ENCODE measurements at places on chromosomes 16 and 17. TPM values are rescaled to one million over a fixed set of nuclear protein-coding genes. Genes with fewer than 3 reads are reported as not detected.

The RSKR gene
- 14.3 TPM for total RNA-seq

The PNPO gene
- total RNA-seq: 61.1 TPM

The KRTAP3-2 gene
- total RNA-seq: not detected

The CLDN6 gene
- not detected for total RNA-seq

The EPX gene
- not detected for total RNA-seq

The PAM16 gene
- 73.0 TPM for total RNA-seq

DNA sequence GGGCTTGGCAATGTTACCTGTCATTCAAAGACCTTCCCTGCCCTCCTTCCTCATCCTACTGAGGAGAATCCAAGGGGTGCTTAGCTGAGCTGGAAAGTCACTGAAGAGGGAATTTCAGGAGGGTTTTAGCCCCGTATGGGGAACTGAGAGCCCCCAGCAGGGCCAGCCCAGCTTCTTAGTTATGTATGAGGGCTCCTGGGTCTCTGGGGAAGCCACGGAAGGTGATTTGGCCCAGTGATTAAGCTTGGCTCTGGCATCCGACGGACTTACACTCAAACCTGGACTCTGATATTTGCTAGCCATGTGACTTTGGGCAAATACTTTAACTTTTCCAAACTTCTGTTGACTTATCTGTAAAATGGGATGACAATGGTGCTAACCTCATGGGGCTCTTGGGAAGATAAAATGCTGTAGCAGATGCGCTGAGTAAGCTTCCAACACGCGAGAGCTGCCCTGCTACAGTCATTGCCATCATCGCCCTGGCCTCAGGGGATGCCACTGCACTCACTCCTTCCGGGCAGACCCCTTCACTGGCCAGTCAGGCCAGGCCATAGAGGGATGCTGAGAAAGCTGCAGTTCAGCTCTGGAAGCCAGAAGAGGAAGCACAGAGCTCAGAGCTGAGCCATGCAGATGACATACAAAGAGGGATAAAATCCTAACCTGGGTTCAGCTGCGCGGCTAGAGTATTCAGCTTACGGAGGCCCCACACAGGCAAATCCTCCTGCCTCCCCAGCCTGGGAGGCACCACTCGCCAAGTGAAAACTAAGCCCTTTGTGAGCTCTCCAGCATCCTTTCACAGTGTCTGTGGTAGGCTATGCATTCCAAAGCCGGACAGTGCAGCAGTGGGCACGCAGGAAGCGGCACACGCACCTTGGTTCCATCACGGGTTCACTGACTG lies 44.9 kb upstream of the PIK3R6 start:
- H3K4me1 ChIP-seq: peaks cover 23% of the 10 kb centered on the region
- no peak for DNase-seq
- no peaks in the 10 kb centered on the region for H3K27me3 ChIP-seq
- H3K36me3 ChIP-seq: peaks cover 30% of the 10 kb centered on the region
- H3K27ac ChIP-seq: peak overlapping the region; percentile 49

DNA sequence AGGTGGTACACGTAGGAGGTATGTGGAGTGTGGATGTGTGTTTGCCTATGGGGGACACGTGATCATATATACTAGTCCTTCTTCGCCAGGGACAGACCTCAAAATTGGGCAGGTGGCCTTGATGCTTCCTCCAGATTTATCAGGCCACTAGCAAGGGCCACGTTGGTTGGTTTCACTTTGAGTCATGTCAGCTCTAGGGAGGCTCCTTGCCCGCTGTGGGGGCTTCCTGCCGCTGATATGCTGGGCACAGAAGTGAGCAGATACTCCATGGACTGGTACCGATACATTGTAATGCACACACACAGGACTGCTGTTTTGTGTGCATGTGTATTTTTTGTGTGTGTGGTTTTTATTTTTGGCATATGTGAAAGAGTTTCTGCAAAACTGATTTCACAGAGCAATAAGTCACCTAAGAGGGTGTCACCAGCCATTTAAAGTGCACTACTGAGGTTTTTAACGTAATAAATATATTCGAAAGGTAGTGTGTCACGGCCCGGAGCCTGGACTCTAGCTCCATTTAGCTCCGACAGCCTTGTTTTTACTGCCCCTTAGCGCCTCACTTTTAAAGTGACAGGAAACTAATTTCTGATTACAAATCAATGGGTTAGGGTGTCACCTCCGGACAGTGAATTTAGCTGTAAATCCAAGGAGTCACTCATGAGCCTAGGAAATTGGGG lies 605.5 kb upstream of the SALL1 start:
- peaks cover 1% of the 10 kb centered on the region for H3K27me3 ChIP-seq
- H3K36me3 ChIP-seq: no peaks in the 10 kb centered on the region
- no peak overlapping the region for H3K4me3 ChIP-seq
- no peaks in the 10 kb centered on the region for H3K4me1 ChIP-seq
- no peak for DNase-seq

GRCh38 chr17:30597776-30598288 lies 120.6 kb downstream of the GOSR1 start:
- no peak overlapping the region for H3K4me3 ChIP-seq
- no peaks in the 10 kb centered on the region for H3K27me3 ChIP-seq
- DNase-seq: no peak
- no peaks in the 10 kb centered on the region for H3K36me3 ChIP-seq

DNA sequence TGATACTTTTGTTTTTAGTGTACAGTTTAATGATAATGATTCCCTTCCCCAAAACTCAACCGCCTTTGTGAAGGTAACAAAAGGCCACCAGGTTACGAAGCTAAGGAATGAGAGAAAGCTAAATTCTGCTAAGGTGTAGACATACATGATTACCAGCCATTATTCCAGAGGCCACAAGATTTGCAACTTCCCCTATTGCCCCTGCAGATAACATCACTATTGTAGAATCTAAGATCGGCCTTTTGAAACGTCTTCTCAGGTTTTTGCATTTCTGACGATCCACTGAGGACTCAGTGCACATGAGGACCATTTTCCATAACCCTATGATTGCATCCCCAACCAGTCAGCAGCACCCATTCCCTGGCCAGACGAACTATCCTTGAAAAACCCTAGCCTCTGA lies 33.9 kb upstream of the SNN start:
- no peak overlapping the region for H3K4me3 ChIP-seq
- H3K27me3 ChIP-seq: no peaks in the 10 kb centered on the region
- DNase-seq: no peak
- H3K4me1 ChIP-seq: peaks cover 26% of the 10 kb centered on the region
- no peak overlapping the region for H3K27ac ChIP-seq

DNA sequence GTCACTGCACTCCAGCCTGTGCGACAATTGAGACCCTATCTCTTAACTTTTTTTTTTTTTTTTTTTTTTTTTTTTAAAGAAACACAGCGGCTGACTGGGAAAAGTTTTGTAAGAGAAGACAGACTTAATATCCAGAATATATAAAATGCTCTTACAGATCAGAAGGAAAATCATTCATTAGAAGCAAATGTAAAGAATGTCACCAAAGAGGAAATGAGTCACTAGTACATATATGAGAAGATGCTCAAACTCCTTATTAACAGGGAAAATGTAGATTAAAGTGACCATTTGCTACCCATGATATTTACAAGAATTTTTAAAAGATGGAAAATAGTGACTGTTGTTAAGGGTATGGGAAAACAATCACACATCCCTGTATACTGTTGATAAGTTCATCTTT lies 48.9 kb downstream of the RABEP1 start:
- no peak overlapping the region for H3K4me3 ChIP-seq
- no peaks in the 10 kb centered on the region for H3K27me3 ChIP-seq
- peaks cover 31% of the 10 kb centered on the region for H3K4me1 ChIP-seq
- no peak for DNase-seq
- H3K27ac ChIP-seq: peak overlapping the region; percentile 45
- peaks cover 16% of the 10 kb centered on the region for H3K36me3 ChIP-seq

DNA sequence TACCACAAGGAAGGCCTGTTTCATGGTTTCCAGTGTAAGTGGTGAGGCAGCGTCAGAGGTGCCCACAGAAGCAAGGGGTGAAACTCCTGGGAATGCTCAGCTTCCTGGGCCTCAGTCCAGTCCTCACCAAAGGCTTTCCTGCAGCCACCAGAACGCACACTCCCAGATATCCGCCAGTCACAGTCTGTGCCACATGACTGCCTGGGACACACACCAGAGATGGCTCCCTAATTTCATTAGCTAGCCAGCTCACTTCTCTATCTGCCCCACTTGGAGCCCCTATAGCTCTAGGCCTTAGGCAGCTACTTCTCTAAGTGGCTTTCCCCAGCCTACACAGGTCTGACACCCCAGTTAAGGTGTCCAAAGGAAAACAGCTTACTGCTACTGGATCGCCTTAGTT lies 77.0 kb downstream of the CYTH1 start:
- H3K27me3 ChIP-seq: no peaks in the 10 kb centered on the region
- peaks cover 17% of the 10 kb centered on the region for H3K36me3 ChIP-seq
- no peak for DNase-seq
- H3K4me1 ChIP-seq: peaks cover 37% of the 10 kb centered on the region
- H3K4me3 ChIP-seq: no peak overlapping the region
- peak overlapping the region; percentile 21 for H3K27ac ChIP-seq

DNA sequence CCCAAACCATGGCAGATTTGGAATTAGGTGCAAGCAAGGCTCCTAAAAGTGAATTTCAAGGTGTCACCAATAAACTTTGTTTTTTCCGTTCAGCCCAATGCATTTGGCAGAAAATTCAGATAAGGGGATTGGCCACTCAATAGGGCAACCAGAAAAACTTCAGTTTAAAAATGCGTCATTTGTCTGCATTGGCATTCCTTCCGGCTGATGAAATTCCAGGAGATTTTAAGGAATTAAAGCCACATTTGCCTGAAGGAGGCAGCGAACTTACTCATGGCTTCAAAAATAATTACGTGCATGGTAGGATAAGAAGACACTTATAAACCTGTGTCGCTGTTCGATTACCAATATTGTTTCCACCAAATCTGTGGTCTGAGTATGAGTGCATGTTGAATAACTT lies 151.9 kb downstream of the SALL1 start:
- no peak overlapping the region for H3K27ac ChIP-seq
- no peaks in the 10 kb centered on the region for H3K4me1 ChIP-seq
- H3K4me3 ChIP-seq: no peak overlapping the region
- peaks cover 4% of the 10 kb centered on the region for H3K27me3 ChIP-seq

DNA sequence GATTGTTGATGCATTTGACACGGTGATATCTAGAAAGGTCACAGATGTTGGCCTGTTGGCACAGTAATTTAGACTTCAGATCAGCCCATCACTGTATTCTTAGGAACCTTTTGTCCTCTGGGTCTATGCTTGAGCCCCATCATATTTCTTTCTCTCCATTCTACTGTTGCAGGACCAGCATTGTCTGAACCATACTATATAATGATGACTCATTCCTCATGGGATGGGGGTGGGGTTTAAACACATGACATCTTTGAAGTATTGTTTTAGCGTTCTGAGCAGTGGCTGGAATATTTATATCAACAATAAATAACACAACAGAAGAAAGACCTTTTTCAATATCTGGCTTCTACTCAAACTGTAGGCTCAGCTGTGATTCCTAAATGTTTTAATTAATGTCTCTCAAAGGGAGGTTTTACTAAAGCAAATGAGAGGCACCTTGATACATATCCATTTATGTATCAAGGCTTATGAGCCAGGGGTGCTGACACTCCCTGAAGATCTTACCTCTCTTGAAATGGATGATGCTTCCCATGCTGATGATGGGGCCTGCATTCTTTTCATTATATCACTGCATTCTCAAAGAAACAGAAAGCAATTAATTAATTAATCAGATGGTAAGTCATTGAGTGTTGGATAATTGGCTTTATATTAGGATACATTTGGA lies 379.0 kb upstream of the GOT2 start:
- no peaks in the 10 kb centered on the region for H3K27me3 ChIP-seq
- H3K4me1 ChIP-seq: no peaks in the 10 kb centered on the region
- H3K4me3 ChIP-seq: no peak overlapping the region
- no peaks in the 10 kb centered on the region for H3K36me3 ChIP-seq
- no peak for DNase-seq
- no peak overlapping the region for H3K27ac ChIP-seq
